ENCODE measurements at places on chromosomes 2 and 18.

GRCh38 chr2:42792583-42793333 is at the start of gene HAAO:
TSS of gene HAAO (minus strand) at chr2:42792583. CDS start at chr2:42792536, 47 bp downstream.
- DNase-seq, result no peak

- DNase-seq, result no peak
Measured at GRCh38 chr2:231515603-231516002, 14.6 kb downstream of the NMUR1 start.

DNA sequence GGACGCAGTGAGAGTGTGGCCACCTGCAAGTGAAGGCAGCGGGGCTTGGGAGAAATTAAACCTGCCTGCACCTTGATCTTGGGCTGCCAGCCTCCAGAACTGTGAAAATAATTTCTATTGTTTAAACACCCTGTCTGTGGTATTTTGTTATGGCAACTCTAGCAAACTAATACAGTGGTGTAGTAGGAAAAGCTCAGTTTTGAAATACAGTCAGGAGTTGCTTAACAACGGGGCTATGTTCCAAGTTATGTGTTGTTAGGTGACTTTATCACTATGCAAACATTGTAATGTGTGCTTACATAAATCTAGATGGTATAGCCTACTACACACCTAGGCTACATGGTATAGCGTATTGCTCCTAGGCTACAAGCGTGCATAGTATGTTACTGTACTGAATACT is 93.4 kb upstream of the FN1 start:
- DNase-seq, result no peak

DNA sequence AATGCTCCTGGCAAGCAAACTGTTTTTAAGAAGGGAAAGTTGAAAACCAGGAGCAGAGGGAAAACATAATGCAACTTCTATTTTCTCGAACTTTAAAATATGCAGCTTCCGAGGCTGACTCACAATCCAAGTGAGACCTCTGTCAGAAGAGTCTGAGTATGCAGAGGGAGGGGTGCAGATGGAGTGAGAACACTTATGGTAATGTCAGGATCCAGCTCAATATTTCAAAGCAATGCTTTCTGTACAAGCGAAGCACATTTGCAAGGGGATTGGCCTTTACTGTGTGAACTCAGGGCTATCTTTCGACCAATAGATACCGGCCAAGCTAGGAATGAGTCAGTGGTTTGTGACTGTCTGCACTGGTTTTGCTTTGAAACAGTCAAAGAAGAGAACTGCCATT is 242.7 kb downstream of the CNTNAP5 start:
- DNase-seq, result no peak

- no peak for DNase-seq
Measured at GRCh38 chr2:196452758-196453157, 186.8 kb upstream of the CCDC150 start.

DNA sequence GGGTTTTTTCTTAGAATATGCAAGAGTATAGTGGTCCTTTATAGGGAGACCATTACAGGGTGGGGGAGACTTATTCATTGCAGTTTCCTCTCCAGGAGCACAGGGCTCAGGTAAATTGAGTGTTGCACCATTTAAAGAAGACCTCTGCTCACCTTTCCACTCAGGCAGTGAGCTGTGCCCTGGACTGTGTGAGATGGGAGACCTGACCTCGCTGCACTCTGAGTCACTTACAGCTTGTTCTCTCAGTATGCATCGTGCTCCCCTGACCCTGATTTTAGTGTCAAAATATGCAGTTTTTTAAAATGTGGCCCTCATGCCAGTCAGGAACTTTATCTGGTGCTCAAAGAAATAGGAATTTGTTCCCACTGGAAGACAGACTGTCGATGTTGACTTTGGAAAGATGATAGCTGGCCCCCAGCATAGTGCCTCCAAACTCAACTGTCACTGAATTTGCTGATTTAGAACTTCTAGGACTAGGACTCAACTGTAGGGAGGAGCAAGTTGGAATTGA is 146.7 kb upstream of the EPAS1 start:
- no peak for DNase-seq

DNA sequence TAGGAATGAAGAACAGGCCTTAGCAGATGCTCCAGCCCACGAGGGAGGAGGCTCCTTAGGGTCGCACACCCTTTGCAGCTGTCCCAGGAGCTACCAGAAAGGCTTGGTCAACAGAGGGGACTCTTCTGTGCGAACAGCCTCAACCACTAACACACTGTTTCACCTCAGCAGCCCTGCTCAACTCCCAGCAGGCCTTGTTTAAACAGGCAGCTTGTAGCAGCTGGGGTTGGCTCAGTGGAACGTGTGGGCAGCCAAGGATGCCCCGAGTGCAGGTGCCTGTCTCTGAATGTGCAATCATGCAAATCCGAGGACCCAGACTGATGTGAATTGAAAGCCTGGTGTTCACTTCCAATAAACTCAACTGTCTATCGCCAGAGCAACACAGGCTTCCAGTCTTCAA is 88.7 kb upstream of the CXCR4 start:
- DNase-seq, result no peak

DNA sequence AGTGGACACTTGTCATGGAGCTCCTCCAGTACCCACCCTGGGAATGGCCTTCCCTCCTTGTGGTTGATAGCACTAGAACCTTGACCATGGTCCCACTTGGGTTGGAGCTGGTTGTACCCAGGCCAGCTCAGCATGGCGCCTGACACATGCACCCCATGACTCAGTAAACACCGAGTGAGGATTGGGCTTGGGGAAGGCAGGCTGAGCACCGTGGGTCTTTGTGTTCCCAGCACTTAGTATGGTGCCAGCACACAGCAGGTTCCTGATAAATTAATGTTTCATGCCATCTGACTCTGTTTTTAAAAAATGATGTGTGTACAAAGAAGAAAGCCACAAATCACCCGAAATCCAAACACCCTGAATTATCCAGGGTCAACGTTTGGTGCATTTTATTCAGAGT is 69.8 kb downstream of the CIB4 start:
- no peak for DNase-seq

- DNase-seq, result no peak
Measured at GRCh38 chr2:72108121-72108520, 39.5 kb downstream of the CYP26B1 start.

GRCh38 chr2:36572054-36572718 is 25.8 kb downstream of the FEZ2 start:
- no peak for DNase-seq

GRCh38 chr18:21315741-21316197 is 73.7 kb downstream of the GREB1L start:
- no peak for DNase-seq

DNA sequence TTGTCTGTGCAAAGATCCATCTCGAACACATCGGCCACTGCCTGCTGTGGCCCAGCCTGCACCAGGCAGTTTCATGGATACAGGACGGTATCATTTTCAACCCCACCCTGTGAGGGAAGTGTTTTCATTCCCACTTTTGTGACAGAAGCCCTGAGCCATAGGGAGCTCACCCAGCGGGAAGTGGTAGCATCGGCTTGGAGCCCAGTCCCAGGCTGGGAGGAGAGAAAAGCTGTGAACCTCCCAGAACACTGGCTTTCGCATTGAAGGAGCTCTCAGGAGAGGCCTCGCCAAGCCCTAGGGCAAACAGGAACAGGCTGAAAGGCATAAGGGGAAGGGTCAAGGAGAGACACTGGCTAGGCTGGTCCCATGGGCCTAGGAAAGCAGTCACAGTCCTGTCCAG is 166.1 kb downstream of the TFCP2L1 start:
- DNase-seq, result no peak

DNA sequence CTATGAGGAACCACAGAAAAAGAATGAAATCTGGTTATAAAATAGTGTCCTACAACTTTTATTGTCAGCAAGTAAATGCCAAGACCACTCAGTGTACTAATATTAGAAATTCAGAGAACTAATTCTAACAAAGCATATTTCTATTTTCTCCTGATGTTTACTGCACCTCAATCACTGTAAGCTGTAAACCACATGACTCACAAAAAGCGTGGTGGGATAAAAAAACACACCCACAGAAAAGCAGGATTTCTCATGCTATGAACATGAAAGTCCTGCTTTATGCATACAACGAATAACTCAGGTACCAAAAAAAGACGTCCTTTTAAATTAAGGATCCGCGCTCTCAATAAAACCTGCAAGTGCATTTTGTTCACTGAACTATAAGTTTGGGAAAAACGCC is 797 bp downstream of the TXNL4A start:
- no peak for DNase-seq

- no peak for DNase-seq
Measured at GRCh38 chr18:76686737-76687231, 135.6 kb upstream of the ZNF236 start.

DNA sequence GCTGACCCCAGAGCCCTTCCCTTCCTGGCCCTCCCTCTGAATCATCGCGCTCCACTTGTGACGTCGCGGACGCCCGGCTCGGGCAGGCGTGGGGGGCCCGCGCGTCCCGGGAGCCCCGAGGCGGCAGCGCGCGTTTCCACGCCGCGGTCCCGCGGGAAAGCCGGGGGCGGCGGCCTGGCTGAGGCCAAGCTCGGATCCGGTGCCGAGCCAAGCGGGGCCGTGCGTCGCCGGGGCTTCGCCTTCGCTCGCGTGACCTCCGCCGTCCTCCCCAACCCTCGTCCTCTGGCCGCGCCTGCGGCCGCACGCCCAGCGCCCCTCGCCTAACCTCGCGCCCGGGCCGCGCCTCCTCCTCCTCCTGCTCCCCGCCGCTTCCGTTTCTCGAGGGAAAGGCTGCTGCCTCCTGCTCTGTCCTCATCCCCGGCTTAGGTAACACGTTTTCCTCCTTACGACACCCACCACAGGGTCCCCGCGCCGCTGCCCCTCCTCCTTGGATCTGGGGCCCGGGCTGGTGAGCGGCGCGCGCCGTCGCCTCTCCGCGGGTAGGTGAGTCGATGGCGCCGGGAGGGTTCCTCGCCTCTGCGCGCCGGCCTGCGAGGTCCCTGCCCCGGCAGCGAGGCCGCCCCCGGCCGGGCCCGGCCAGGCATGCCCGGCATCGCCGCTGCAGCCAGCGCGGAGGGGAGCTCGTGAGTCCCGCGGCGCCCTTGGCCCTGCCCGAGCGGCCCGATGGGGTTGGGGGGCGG is at the start of gene INPP1:
TSS of gene INPP1 (plus strand) at position 54 of the 740 bp plus-strand sequence. CDS start 16,514 bp downstream, outside the sequence.
- no peak for DNase-seq

- DNase-seq, result no peak
Measured at GRCh38 chr2:105674859-105675541, 69.7 kb upstream of the NCK2 start.

DNA sequence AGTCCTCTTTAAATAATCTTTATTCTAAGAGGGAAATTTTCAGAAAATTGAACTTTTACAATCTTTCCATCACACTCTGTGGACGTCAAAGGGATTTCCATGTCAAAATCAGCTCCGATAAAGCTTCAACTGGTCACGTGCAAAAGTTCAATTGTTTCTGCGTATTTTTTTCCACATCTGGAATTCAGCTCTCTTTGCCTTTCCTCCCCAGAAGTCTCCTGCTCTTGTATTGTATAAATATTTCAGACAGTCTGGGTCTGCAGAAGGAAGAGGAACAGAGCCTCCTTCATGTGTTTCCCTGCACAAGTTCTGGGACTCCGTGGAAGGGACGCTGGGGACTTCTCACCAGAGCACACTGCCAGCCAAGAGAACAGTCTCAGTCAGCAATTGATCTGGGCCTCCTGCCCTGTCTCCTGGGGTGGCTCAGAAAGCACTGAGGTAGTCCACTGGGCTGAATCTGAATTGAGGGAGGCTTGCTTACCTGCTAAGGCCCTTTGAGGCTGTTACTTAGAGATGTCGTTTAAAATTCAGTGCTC is 251.5 kb downstream of the TFCP2L1 start:
- no peak for DNase-seq

GRCh38 chr2:201369775-201370174 is 12.6 kb upstream of the FLACC1 start:
- no peak for DNase-seq

DNA sequence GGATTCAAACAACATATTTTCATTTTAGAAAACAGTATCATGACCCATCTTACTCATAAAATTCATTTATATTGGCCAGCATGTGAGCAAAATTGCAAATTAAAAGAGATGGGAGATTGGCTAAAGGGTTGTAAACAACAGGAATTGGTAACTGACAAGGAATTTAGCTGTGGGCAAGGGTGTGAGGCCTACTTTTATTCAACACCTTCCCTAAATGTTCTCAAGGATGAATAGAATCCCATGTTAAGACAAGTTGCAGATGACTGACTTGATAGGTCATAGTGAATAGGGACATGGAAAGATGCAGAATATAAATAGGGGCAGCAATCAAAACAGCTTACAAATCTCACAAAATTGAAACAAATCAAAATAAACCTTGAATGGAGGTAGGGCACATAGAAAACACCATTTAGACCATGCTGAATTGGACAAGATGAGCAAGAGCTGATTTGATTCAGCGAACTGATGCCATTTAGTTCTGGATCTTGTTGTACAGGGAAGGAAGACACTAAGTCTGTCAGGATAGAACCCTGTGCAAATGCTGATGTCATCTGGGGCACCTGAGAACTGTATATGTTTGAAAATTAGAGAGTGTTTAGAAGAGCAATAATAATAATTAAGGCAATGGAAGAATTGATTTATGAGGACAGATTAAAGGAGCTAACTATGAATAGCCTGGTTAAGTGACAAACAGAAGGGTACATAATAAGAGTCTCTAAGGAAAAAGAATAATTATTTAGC is 509.7 kb downstream of the ZEB2 start:
- DNase-seq, result no peak

- DNase-seq, result no peak
Measured at GRCh38 chr18:3703732-3704176, 253.8 kb downstream of the TGIF1 start.

DNA sequence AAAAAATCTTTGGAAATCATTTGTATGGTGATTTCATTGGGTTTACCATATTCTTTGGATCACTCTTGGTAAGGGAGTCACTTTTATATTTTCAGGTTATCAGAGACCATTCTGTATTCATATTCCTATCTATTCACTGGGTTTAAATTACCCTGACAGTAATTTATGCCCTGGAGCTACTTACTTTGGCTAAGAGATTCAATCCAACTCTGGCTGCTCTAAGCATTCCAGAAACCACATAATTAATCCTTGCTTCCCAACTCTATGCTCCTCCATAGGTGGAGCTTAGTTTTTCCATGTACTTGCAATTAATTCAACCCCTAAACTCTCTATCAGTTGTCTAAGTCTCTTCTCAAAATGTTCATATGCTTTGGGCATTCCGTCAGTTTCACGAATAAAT is 336.3 kb downstream of the AGPS start:
- no peak for DNase-seq

GRCh38 chr18:79523736-79524180 is 128.0 kb downstream of the NFATC1 start:
- no peak for DNase-seq

- no peak for DNase-seq
Measured at GRCh38 chr2:112001942-112002341, 53.1 kb upstream of the TMEM87B start.

DNA sequence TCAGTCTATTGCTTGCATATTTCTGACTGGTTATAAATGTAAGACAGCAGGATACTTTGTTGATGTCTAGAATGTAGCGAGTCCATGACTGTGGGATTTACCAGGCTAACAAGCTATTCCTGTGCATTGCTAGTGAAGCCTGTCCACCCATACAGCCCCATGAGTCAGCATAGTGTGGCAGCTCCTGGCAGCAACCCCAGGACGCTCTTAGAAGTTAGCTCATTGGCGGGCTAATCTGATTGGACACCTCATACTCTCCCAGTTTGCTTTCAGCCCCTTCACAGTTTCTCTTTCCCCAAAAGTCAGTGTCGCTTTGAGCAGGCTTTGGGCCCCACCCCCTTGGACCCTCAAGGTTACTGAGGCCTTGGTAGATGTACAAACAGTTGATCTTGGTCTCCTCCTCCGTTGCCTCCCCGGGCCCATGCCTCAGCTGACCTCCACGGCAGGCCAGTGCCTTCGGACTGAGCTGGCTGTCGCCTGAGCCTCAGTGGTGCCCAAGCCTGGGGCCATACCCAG is 48.0 kb downstream of the COA5 start:
- no peak for DNase-seq

GRCh38 chr18:35983818-35984217 is 11.3 kb downstream of the RMP24 start:
- no peak for DNase-seq

- no peak for DNase-seq
Measured at GRCh38 chr18:49734836-49735235, 78.5 kb downstream of the ACAA2 start.

All from stimulated activated CD8-positive, alpha-beta memory T cell treated with anti-CD3 and anti-CD28 coated beads, Interleukin-15, amount 100 ng/mL, for 24 hours (primary cell).